ENCODE measurements at places on chromosomes 16 and 17.

- DNase-seq = peak; percentile 92
Measured at GRCh38 chr17:77424585-77425344, 284.0 kb downstream of the SEC14L1 start.

GRCh38 chr17:39744075-39744835, 6.5 kb downstream of the GRB7 start:
- no peak for DNase-seq

DNA sequence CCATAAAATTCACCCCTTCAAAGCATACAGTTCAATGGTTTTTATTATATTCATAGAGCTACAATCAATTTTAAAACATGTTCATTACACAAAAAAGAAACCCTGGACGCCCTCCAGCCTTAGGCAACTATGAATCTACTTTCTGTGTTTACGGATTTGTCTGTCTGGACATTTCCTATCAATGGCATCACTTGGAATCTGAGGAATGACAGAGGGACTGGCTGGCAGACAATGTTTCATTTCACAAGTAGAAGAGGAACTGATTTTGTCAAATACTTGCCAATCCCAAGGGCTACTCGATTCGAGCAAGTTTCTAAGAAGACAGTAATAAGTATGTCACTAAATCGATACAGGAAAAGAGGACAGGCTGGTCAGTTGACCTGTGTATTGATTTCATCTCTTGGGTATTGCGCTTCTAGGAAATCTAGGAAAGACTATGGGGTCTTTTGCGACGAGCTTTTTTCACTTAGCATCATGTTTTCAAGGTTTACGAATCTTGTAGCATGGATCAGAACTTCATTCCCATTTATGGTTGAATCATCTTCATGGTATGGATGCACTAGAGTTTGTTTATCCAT, 56.6 kb downstream of the RGS9 start:
- no peak for DNase-seq

GRCh38 chr16:57148481-57148880, 37.4 kb downstream of the PSME3IP1 start:
- no peak for DNase-seq

GRCh38 chr16:4631444-4631843, 6.8 kb downstream of the MGRN1 start:
- no peak for DNase-seq

GRCh38 chr16:3161235-3162018, 26.6 kb upstream of the OR1F1 start:
- no peak for DNase-seq

- DNase-seq = peak; percentile 86
Measured at GRCh38 chr17:46192439-46193150, 634 bp downstream of the KANSL1 start.

GRCh38 chr16:3859889-3860288, 20.6 kb downstream of the CREBBP start:
- no peak for DNase-seq

DNA sequence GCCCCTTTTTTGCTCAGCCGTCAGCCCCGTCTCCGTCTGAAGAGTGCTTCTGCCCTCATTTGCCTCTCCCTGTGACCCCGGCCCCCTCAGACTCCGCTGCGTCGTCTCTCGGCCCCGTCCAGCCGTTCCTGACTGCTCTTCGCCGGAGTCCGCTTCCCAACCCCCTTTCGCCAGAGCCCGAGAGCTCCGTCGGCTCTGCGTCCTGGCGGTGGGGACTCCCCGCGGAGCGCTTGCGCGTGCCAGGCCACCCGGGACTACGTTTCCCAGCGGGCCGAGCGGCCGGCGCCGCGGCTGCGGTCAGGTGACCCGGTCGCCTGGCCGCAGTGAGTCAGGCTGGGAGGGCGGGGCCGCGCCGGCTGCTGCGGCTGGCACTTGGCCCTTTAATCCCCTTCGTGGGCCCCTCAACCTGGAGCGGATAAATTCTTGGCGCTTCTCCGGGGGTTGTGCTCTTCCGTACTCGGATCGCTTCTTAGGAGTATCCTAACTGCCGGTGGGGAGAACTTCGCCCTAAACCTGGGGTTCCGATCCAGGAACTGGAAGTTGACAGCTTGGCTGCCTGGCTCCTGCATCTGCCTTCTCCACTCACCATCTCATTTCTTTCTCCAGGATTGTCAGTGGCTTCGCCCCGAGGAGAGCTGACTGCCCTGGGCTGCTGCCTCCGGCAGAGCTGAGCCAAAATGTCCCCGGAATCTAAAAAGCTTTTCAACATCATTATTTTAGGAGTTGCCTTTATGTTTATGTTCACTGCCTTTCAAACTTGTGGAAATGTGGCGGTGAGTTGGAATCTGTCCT, at the start of gene MFSD11:
Gene MFSD11 (plus strand): TSS at position 444 of the 792 bp plus-strand sequence. CDS start 234 bp downstream, at position 678.
- peak; percentile 97 for DNase-seq

DNA sequence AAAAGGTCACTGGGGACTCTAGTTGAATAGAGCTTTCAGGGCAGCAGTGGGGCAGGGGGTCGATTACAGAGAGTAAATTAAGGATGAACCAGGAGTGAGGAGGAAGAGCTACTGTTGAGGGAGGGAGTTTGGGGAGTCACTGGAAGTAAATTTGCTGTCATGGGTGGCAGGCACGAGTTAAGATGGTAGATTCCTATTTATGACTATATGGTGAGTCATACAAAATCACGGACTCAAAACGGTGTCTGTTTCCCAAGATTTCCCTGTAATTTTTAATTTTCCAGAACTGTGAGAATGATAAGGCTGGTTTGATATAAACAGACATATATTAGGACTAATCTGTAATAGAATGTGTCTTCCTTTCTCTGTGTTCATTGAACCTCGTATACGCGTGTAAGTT, 287.6 kb upstream of the GOT2 start:
- no peak for DNase-seq

- no peak for DNase-seq
Measured at GRCh38 chr17:73342541-73343167, 30.9 kb upstream of the CDC42EP4 start.

DNA sequence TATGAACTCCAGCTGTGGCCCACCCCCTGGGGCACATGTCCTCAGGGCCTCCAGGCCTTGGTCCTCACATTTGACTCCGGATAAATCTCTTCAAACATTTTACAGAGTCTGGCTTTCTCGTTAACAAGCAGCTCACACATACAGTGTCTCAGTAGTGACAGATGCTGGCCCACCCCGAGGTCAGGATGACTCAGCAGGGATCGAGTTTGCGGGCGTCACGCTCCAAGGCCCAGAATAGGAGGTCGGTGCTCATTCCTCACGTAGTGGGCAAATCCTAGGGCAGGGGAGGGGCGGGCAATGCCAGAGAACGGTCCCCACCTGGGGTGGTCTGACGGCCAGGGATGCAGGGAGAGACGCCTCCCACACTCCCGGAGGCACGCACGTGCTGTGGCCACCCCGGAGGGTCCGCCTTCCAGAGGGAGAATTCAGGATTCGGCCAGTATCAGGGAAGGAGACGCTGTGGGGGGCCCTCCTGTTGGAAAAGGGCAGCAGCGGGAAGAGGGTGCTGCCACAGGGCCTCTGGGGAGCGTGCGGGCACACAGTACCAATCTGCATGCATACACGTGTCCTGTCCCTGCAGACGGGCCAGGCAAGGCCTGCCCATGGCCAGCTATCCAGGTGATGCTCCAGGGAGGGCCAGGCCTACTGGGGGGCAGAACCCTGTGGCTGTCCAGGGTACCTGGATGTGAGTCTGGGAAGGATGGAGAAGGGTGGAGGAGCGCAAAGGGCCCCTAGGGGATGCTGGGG, 8.6 kb downstream of the SLC7A5 start:
- DNase-seq = no peak

DNA sequence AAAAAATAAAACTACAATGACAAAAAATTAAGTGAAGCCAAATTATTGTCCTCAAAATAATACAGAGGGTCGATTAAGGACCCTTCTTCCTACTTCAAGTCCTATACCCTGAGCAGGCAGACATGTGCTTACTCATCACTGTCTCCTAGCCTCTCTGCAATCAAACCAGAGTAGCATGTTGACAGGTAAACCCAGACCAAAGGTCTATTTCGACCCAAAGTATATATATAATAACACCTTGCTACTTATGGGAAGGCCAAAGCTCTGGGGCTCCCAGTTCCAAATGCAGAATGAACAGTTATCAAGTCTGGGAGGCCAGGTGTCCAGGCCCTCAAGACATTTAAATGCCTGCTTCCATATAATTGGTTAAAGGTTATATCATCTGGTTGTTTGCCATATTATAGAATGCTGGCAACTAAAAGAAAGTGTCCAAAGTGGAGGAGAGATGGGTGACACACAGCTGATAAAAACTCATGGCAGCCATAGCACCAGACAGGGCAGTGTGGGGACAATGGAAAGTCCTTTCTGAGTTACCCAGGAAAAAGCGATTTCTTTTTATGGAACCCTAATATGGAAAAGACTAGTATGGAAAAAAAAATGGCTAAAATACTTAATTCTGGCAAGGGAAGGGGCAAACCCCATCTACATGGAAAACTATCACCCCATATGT, 53.6 kb downstream of the N4BP1 start:
- DNase-seq = no peak

DNA sequence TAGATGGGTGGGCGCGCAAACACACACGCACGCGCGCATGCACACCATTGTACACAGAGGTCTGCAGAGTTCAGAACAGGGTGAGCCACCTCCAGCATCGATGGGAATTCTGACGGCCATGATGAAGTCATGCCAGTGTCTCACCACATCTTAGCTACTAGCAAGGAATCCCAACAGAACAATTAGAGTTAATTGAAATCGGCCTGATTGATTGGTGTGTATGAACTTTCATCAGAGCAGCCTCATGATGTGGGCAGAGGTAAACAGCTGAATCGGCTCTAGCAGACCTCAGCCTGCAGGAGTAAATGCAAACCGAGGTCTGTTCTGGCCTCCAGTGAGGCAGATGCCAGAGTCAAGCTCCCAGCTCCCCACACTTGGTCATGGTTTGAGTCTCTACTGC, 200.6 kb downstream of the CBLN1 start:
- no peak for DNase-seq

GRCh38 chr17:50027172-50027880, 28.6 kb upstream of the ITGA3 start:
- DNase-seq = peak; percentile 51

DNA sequence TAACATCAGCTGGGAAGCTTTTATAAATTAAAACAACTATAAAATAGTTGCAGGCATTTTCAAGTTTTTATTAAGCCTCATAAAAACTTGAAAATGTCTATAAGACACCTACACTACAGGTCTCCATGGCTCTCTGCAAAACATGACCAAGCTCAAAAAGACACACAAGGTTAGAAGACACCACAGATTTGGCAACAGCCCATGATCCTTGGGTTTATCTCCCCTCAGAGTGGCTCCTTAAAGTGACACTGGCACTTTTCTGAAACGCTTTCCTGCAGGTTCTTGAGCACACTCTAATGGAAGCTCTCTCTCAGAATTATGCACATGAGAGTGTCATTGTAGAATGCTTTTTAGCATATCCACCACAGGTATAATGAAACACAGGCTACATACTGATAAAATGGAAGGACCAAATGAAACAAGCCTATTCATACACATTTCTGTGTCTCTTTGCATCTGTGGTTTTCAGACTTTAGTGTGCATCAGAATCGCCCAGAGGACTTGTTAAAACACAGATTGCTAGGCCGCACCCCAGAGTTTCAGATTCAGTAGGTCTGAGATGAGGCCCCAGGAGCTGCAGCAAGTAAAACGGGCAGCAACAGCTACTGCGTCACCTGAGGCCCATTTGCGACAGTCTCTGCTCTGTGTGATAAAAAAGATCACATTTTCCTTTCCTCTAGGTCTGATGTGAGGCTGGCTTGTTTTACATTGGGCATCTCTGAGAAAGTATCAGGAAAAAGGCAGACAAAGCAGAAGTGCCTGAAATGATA, 75.0 kb upstream of the WSB1 start:
- no peak for DNase-seq

DNA sequence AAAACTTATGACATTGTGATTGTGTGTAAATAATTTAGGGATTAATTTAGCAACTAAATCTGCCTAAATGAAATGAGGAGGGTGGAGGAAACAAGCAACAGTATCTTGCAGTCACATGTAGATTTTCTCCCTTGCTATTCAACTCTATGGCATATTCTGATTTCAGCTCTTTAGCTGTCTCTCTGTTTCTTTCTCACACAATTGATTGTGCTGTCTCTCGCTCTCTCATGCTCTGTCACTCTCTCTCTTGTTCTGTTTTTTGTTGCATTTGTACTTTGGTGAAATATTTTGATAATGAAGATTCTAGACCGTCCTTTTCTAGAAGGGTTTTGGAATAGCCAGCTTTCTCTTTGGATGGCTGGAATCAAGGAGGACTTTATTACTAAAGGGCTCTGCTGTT, 70.6 kb downstream of the BCAS3 start:
- DNase-seq = no peak

- DNase-seq = no peak
Measured at GRCh38 chr17:19414396-19415280, 3.6 kb downstream of the RNF112 start.

GRCh38 chr17:49873466-49873865, 25.6 kb upstream of the TAC4 start:
- no peak for DNase-seq

GRCh38 chr17:37490638-37491614, 1.2 kb downstream of the DUSP14 start:
- DNase-seq = peak; percentile 27

DNA sequence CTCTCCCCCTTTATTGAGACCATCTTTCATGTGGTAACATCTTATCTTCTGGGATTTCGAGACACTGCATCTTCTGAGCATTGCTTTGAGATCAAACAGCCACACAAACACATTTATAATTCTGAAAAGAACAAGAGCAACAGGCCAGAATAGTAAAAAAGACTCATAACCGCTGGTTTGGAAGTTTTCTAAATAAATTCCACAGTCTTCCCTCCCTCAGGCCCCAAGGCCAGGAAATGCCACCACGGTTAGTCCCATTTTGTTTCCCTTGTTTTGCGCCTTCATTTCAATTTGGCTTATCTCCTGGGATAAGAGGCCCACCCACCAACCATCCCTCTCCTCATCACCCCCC, 25.3 kb downstream of the LITAF start:
- DNase-seq = no peak

DNA sequence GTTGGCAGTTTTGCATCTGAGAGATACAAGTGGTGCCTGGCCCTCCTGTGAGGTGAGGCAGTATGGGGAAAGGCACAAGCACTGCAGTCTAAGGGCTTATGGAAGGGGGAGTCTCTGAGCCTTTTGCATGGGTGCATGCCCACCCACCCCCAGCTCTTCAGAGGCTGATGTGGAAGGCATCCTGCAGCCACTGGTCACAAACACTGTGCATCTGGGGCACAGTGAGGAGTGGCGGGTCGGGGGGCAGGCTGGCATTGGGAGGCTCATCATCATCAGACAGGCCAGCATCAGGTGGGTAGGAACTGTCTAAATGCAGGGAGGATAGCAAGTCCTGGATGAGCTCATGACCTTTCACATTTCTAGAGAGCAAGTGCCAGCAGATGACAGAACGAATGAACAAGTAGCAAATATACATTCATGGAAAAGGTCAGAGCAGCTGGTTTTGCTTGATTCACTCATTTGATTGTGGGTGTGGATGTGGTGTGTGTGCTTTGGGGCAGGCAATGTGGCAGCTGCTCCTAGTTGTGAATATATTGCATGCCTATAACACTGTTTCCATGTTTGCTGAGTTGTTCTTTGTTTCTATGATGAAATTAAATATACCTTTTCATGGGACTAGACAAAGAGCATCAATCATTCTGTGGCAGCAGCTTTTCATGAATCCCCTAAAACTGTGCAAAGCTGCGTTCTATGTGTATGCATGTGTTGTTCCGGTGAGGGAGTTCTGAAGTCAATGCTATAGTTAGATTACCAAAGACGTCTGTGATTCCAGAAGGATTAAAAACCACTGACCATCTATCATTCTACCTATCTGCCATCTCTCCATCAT, 29.2 kb downstream of the TRIM25 start:
- DNase-seq = no peak

GRCh38 chr16:50719401-50720337, 22.2 kb upstream of the CYLD start:
- no peak for DNase-seq
